ENCODE measurements at places on chromosomes 3 and 15.

DNA sequence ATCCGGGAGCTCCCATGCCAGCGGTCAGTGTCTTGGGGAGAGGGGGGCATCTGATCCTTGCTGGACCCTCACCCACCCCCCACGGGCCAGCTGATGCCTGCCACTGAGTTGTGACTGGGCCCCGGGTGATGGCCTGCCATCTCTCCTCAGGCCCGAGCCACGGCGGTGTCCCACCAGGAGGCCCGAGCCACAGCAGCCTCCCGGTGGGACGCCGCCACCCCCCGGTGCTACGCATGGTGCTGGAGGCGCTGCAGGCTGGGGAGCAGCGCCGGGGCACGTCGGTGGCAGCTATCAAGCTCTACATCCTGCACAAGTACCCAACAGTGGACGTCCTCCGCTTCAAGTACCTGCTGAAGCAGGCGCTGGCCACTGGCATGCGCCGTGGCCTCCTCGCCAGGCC is 4.3 kb downstream of the H1-8 start:
- no peak for DNase-seq

DNA sequence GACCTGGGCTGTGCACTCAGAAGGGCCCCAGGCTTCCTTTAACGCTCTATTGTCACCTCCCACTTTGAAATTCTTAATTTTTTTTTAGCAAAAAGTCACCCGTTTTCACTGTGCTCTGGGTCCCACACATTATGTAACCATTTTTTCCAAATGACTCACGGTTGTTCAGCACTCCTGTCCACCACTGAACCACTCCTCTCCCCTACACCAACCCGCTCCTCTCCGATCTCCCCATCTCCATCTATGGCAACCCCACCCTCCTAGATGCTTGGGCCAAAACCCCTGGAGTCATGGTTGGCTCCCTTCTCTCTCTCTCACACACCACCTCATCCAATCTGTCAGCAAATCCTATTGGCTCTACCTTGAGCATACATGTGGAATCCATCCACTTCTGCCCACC is 41.2 kb upstream of the LINGO1 start:
- no peak for DNase-seq

DNA sequence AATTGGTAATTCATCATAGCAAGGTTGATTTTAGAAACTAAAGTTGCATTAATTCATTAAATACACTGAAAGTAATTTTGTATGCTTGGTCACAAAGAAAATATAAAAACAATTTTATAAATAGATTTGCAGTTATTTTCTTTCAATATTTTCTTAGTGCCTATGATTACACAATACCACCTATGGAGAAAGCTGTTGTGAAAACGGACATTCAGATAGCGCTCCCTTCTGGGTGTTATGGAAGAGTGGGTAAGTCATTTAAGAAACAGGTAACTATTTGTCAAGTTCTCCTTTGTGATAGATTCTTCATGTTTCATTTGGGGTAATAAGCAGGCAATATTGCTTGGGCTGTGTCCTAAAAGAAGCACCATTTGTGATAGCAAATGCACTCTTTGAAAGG is 3.0 kb downstream of the DUT start:
- peak; percentile 2 for DNase-seq

GRCh38 chr3:70527026-70527425 is 214.6 kb upstream of the MDFIC2 start:
- DNase-seq, result no peak

- DNase-seq, result no peak
These were observed 1.5 kb downstream of the VWA5B2 start for GRCh38 chr3:184230603-184231528.

DNA sequence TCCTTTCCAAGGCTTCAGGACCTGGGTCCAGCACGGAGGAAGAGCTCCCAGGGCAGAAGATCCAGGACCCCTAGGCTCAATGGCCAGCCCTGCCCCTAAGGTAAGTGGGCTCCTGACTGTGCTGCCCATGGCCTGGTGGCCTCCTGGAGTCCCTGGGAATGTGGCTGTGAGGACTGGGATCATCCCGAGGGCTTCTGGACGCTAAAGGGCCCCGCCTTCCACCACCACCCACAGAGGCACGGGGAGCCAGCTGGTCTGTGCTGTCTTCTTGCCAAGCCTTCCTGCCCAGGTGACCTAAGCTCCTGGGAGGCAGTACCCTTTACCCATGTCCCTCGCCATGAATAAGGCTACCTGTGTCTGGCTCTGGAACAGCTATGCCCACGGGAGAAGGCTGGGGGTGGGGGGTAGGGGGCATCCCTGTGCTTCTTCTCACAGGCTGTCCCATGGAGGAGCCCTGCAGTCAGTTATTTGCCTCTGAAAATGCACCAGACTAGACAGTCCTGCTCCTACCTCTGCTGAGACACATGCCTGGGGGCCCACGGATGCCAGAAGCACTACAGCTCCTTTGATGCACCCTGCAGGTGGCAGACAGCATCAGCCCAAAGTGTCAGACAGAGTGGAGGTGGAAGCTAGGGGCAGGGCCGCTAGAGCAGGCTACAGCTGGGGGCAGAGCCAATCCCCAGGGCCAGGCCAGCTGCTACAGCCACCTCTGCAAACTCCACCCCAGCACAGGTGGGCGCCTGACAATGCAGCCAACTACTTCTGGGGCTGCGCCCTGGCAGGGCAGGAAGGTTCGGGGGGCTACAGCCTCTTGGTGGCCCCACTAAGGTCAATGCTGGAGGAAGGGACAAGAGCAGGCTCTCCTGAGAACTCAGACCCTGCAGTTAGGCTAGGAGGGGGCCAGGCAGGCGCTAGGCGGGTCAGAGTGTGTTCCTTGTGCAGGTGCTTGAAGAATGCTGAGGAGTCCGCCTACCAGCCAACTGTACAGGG is 90.9 kb downstream of the SEC22A start:
- DNase-seq, result no peak

- DNase-seq, result no peak
These were observed 62.8 kb downstream of the SCN11A start for GRCh38 chr3:38988955-38989354.

GRCh38 chr3:193782276-193782647 is 189.3 kb downstream of the OPA1 start:
- peak; percentile 28 for DNase-seq

DNA sequence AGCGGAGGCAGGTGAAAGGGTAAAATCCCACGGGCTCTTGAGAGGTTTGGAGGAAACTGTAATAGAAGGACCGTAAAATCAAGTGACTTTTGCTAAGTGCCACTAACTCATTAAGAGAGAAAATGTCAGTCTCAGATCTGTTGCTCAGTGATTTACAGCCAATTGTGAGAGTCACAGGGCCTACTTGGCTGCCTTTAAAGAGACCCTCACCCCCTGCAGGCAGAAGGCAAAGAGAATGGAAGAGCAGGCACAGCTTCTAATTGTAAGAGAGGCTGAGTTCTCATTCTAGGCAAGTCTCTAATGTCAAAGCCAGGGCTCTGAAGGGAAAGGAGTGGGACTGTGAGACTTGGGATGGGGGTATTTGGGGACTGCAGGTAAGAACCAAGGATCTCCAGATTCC is 9.3 kb upstream of the SYNM start:
- DNase-seq, result no peak

- DNase-seq, result peak; percentile 57
These were observed 53.0 kb downstream of the STARD5 start for GRCh38 chr15:81270781-81271491.

DNA sequence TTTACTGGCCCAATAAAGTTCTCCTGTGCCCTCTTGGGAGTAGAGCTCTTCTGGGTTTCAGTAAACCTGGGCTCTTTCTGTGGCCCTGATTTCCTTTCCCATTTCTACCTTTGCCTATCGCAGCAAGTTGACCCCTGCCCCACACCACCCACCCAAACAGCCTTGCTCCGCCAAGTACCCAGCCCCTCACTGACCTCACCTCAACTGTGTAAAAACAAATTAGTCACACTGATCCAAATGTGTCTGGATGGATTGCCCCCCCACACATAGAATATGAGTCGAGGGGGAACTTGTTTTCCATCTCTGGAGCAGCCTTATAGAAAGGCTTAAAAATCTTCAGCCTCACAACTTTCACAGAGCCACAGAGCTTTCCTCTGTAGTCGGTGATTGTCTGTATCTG is 28.6 kb upstream of the VEPH1 start:
- DNase-seq, result peak; percentile 55

DNA sequence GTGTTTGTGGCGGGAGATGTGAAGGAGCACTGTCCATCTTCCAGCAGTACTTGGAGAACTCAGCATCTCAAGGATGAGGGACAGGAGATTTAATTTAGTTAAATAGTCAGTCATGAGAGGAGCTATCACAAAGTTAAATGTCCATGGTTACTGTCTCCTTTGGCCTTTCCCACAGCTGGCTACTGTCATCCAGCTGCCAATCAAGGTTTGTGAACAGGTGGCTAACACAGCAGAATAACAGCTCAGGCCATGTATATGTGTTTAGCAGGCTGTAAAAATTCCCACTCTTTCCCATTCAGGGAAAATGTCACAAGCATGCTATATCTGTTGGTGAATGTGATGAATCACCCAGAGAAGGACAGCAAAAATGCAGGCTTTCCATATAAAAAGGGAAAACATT is 120.5 kb downstream of the TMEM108 start:
- DNase-seq, result no peak

DNA sequence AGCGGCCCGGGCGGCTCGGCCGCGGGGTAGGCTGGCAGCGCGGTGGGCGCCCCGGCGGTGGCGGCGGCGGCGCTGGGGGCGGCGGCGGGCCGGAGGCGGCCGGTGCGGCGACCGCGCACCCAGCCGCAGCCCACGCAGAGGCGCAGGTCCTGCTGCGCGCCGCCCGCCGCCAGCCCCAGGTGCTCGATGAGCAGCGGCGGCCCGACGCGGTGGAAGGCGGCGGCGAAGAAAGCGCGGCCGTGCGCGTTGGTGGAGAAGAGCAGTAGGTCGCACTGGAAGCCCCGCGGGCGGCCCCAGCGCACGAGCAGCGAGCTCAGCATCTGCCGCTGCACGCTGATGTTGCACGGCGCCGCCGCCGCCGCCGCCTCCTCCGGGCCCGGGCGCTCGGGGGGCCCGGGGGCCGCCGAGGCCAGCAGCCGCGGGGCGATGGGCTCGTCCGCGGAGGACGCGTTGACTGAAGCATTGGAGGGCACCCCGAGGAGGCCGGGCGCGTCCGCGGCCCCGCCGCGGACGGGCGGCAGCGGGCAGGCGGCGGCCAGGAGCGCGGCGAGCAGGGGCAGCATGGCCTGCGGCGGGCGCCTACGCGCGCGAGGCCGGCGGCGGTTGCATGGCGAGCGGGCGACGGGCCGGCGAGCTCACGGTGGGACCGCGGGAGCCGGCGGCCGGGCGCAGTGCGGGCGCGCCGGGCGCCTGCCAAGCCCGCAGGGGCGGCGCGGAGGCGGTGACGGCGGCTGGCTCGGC is 452 bp downstream of the TMEM158 start:
- peak; percentile 46 for DNase-seq

DNA sequence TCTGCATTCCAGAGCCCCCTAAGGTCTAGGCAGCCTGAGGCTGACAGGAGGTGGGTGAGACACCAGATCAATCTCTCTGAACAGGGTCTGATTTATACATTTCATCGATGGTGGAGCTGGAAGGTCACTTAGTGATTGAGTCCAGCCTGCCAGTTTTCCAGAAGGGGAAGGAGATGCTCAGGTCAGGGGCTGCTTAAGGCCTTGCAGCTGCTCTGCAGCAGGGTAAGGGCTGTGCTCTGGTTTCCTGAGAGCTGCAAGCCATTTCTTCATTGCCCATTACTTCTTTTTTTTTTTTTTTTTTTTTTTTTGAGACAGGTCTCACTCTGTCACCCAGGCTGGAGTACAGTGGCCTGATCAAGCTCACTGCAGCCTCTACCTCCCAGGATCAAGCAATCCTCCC is 10.7 kb downstream of the TADA3 start:
- DNase-seq, result no peak

DNA sequence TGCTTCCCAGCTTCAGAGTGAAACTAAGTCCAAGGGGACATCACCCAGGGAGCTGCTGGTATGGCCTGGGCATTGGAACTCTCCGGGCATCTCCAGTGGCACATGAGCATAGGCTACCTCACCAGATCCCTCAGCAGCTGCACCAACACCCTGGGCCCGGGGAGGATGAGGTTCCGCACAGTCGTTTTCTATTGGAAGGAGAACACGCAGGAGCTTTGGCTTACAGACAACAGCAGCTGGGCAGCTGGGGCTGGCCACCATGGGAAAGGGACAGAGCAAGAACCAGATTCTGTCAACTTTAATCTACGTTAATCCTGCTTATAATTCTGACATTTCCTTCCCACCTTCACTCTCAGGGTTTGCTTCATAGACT is 65.5 kb downstream of the MYO1E start:
- DNase-seq, result no peak

DNA sequence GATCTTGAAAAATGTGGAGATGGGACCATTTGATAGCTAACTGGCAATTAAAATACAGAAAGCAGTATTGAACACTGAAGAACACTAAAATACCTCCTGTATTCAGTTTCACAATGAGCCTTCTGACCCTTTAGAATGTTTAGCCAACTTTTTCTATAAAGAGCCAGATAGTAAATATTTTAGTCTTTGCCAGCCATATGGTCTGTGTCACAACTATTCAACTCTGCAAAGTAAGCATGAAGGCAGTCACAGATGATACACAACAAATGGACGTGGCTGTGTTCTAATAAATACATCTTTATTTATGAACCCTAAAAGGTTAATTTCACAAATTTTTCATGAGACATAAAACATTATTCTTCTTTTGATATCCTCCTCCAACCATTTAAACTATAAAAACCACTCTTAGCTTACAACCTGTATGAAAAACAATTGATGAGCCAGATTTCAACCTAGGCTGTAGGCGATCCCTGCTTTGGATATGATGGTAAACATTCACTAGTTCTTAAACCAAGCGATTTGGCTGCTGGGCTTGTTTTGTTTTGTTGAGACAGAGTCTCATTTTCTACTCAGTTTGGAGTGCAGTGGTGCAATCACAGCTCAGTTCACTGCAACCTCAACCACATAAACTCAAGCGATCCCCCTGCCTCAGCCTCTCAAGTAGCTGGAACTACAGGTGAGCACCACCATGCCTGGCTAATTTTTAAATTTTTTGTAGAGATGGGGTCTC is 13.6 kb upstream of the CSPG5 start:
- no peak for DNase-seq

DNA sequence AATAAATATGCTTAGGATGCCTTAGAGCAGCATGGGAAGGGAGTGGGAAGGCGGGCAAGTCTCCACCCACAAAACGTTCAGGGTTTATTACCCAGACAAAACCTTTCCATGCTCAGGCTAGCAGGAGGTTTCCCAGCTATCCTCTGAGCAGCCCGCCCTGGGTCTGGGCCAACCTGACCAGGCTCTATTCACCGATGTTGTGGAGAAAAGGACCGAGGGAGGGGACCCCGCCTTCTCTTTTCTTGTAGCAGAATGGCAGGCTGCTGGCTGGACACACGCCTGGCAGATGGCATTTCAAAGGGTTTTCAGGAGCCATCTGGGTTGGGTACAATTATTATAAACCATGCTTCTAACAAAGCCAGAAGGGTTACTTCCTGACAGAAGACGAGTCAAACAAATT is 540.9 kb downstream of the MAGI1 start:
- no peak for DNase-seq

GRCh38 chr3:49916686-49917085 is 12.9 kb downstream of the MON1A start:
- DNase-seq, result peak; percentile 66

Data from iris pigment epithelial cell (primary cell).